ENCODE measurements at places on chromosomes 12 and 14. TPM values are rescaled to one million over a fixed set of nuclear protein-coding genes. Genes with fewer than 3 reads are reported as not detected.

SETD1B gene
- total RNA-seq: 9.0 TPM

TPH2 gene
- total RNA-seq: not detected

FAM186B gene
- 0.47 TPM for total RNA-seq

PTPRB gene
- 34.4 TPM for total RNA-seq

- peak; percentile 48 for DNase-seq
Measured at GRCh38 chr14:69593018-69593677, 18.2 kb upstream of the SUSD6 start.

DNA sequence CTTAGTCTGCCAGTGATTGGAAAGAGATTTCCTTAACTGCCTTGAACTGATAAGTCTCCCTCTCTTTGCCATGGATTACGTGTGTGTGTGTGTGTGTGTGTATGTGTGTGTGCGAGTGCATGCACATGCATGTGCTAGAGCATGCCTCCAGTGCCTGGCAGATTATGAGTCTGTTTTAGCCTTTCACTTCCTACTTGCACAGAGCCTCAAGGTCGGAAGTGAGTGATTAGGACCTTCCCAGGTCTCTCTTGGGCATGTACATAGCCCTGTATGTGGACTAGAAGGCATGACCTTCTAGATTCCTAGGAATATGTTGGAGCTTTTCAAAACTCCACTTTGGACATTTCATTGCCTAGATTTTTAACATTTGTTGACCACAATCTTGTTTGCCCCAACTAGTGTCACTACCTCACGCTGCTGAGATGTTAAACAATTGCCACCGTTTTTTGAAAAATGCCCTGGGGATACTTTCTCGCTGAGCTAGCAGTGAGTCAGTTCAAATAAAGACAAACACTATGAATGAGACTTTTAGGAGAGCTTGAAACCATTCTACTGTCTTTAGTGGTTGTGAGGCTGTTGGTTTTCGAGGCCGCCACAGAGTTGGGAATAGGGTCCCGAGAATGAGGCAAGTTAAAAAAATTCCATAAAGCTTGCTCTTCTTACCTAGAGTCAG, 28.2 kb downstream of the KIAA0586 start:
- no peak for DNase-seq

All from left ventricle myocardium superior (tissue), 1 donor.